ENCODE measurements at places on chromosomes 6 and 20.

- no peak for DNase-seq
These were observed 36.1 kb upstream of the CEP162 start for GRCh38 chr6:84263557-84263956.

GRCh38 chr6:90356012-90356421 is 59.4 kb upstream of the BACH2 start:
- DNase-seq, result no peak

DNA sequence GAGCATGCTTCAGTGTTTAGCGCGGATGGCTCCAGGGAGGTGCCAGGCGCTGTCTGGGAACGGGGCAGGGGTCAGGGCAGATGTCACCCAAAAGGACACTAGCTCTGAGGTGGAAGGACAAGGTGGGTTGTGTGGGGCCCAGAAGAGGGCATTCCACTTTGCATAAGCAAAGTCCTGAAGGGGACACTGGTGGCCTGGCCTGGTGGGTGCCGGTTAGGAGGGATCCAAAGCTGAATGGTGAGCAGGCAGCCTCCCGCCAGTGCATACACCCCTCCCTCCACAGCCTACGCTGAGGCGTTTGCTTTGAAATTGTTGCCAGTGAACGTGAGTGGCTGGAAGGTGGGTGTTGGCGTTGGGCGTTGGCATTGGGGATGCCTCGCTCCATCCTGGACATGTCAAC is 192.1 kb downstream of the BMP7 start:
- no peak for DNase-seq

GRCh38 chr6:116087437-116088027 is 13.1 kb upstream of the NT5DC1 start:
- DNase-seq, result no peak

DNA sequence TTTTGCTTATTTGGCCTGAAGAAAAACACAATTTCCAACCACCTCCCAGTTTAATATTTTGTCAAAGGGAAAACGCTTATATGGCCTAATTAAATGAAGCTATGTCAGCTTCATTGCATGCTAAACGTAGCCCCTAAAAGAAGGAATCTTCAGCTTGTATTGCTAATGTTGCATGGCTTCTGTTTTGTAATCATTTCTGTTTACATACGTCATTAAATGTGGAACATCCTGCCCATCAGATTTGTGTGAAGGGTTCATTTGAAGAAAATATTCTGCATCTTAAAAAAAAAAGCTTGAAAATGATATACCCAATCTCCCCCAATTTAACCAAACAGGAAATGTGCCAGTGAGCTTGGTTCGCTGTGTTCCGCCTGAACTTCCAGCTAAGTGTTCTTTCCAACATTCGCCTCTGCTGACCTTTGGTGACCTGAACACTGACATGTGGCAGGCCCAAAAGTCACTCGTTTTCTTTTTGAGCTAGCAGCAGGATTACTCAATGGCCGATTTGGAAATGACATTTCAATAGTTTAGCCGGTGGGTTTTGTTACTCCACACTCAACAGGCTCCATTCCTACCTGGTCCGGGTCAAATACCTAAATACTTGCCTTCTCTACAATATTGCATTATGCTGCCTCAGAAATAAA is 12.7 kb upstream of the SIRT5 start:
- no peak for DNase-seq

DNA sequence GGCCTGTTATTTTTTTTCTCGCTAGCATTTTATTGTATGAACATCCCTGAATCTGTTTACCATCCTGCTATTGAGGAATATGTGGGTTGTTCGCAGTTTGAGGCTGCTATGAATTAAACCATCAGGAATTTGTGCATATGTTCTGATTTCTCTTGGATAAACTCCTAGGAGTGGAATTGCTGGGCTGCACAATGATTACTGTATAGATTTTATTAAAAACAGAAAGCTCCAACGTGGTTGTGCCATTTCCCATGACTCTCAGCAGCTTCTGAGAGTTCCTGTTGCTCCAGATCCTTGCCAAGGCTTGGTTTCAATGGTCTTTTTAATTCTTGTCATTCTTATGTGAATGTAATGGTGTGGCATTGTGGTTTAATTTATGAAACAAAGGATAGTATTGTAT is 75.1 kb downstream of the EDN3 start:
- DNase-seq, result no peak

DNA sequence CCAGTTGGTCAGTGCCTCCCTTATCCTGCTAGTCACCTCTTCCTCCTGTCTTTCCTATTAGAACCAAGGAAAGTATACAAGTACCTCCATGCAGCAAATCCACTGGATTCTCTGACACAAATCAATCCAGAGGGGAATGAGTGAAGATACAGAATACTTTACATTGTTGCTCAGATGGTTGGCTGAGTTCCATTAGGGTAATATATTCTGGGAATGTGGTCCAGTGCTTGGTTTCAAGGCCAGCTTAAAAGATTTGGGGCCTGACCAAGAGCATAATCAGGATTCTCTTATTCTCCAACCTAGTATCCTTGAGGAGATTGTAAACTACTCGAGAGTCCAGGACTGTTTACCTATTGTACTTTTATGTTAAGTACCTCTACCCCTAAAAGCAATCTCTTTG is 23.0 kb downstream of the CARMIL1 start:
- DNase-seq, result no peak

DNA sequence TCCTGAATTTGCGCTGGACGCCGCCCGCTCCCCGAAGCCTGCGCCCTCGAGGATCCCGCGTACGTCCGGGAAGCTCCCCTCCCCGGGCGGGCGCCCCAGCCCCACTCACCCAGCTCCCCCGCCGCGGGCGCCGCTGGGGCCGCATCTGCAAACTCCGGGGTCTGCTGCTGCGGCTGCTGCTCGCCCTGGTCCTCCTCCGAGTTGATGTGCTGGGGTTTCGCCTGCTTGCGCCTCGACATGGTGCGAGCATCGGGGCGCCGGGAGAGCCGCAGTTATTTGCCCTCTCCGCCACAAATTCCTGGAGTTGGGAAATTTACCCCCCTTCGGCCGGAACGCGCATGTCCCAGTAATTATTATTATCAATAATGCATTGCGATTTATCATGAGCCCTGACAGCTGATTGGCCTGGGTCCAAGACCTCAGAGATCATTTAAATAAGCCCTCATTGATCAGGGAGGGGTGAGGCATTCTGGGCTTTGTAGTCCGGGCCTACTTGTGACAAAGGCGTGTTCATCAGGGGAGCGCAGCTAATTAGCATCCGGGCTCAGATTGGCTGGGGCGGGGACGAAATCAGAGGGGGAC is at the start of gene SALL4:
Gene SALL4 (minus strand): TSS at position 352 of the 582 bp plus-strand sequence. CDS start 113 bp downstream, at position 239.
- peak; percentile 91 for DNase-seq

- DNase-seq, result no peak
These were observed 15.5 kb upstream of the BCAS1 start for GRCh38 chr20:54085910-54086309.

GRCh38 chr6:90204327-90205056 is 92.2 kb downstream of the BACH2 start:
- DNase-seq, result no peak

DNA sequence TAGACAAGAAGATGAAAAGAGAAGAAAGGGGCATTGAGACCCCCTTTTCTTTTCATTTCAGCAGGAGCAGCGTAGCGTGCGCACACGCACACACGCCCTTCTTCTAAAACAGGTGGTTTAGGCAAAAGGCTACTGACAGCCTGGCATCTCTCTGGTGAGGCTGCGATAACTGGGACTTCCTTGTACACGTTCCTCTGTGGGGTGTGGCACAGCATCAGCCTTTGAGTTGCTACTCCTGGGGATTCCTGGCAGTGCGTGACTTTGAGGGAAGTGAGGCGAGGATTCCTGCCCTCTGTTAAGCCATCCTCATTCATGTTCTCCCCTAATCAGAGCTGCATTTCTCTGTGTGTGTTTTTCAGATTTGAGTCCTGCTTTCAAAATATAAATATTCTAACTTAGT is 94.7 kb downstream of the TMEM170B start:
- no peak for DNase-seq

- no peak for DNase-seq
These were observed 19.7 kb downstream of the GTPBP2 start for GRCh38 chr6:43609402-43609801.

- no peak for DNase-seq
These were observed 9.2 kb downstream of the FOXS1 start for GRCh38 chr20:31835977-31836852.

DNA sequence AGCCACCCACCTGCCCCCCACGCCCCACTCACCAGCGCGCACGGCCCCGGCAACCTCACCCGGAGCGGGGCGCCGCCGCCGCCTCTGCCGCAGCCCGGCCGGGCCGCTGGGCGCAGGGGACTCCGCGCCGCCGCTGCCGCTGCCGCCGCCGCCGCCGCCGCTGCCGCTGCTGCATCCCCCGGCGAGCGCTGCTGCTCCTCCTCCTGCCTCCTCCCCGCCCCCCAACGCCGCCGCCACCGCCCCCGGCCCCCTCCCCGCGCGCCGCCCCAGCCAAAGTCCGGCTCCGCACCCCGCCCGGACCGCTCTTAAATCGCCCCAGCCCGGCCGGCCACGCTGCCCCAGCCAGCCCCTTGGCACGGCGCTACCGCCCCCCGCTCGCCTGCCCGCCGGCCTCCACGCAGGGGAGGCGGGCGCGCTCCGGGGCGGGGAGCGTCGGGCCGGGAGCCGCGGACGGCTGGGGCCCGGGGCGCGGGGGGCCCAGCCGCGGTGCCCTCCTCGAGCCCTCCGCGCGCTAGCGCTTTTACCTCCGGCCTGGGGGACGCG is at the start of gene SULF2:
Gene SULF2 (minus strand): TSS at position 171 of the 543 bp plus-strand sequence. CDS start 28,118 bp downstream, outside the sequence.
- DNase-seq, result peak; percentile 74

DNA sequence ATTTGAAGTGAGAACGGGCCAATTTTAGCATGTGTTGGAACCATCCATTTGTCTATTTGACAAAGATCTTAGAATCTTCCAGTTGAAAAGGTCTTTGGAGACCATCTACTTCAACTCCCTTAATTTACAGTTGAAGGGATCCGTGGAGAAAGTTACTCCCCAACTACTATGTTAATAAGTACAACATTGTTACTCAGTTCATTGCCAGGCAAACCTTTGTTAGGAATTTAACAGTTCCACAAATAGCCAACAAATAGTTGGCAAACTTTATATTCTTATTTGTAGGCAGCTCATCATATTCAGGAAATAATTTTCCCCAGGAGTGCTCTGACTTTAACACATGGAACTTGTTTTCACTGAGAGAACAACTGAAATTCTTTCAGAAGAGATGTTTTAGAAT is 81.0 kb upstream of the FLRT3 start:
- no peak for DNase-seq

GRCh38 chr20:18527836-18528235 is 20.1 kb downstream of the SEC23B start:
- no peak for DNase-seq

DNA sequence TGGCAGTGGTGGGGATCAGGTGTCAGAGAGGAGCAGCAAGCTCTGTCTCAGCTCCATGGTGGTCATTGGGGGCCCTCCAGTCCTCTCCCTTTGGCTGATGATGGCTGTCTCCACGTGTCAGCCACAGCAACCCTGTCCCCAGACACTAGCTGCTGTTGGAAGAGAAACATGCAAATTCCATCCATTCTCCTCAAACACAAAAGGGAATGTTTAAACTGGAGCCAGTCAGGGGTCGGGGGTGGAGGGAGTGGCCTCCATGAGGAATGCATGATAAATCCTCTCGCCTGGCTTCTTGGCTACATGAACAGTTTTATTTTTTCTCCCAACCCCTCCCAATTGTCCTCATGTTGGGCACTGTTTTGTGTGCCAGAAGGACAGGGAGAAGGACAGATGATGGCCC is 86.4 kb downstream of the EDN3 start:
- DNase-seq, result no peak

DNA sequence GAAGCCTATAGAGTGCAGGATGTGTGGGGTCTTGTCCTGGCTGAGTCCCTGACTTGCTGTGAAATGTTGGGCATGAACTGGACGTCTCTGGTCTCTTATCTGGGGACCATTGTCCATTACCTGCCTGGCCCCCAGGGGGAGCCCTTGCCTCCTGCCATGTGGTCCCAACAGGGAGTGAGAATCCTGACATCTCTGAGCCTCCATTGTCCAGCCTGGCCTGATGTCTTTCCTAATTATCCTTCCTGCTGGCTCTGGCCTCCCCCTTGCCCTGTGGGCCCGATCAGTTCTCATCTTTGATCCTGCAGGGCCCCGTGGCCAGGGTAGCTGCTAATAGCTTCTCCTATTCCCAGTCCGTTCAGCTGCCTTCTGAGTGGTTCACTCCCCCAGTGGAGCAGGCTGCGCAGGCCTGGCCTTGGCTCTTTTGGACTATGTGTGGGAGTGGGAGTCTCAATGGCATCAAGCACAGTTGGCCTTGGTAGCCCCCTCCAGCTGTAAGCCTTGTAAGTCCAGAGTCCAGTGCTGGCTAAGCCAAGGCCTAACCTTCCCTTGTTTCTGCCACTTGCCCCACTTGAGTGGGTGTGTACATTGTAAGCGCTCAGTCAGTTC is 77.9 kb upstream of the RALY start:
- DNase-seq, result no peak

DNA sequence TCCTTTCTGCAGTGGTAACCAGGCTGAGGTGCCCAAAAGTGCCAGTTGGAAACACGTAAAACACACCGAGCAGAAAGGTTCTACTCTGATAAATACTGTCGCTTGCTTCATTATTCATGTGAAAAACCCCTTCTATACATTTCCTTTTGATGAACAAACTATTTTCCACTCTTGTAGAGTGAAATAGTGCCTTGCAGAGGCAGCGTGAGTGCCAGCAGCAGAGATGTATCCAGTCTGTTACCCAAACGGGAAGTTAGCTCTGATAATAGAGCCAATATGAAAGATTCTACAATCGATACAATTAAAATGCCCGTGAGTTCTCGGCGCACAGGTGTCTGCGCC is 1.5 kb downstream of the ZBTB46 start:
- DNase-seq, result no peak

GRCh38 chr6:97669191-97670031 is 386.4 kb upstream of the MMS22L start:
- DNase-seq, result peak; percentile 71

GRCh38 chr6:157679605-157680580 is 143.2 kb upstream of the SNX9 start:
- DNase-seq, result no peak

GRCh38 chr6:40794586-40794985 is 207.4 kb upstream of the LRFN2 start:
- DNase-seq, result no peak

DNA sequence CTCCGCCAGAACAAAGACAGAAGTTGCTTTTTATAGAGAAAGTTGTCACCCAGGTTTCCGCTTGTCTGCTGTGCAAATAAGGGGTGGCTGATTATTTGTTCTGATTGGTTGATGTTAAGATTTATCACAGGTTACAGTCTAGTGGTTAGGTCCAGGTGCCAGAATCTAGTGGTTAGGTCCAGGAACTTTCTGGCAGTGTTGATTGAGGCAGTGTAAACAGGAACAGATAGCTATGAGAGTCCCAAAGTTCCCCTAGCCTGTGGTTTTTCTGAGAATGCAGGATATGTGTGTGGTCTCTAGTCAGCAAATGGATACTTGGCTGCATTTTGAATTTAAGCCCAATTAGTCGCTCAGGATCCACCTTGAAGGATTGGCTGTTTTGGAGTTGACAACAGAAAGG is 148.0 kb downstream of the TMEM200A start:
- DNase-seq, result no peak

DNA sequence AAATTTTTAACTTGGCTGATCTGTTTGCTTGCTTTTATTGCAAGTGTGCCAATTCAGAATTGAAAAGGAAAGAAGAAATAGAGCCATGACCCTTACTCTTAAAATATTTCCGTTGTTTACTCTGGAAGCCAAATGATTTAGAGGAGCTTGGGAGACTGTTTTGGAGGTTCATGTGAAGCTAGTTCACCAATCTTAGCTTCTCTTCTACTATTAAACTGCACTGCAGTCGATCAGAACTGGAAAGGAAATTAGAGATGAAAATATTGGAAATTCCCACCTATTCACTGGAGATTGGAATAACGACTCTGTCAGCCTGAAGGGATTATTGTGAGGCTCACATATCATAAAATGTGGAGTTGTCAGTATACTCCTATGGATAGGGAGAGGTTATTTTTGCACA is 81.8 kb downstream of the MLIP start:
- no peak for DNase-seq

All from ecto neural progenitor cell (in vitro differentiated cells).